ENCODE measurements at places on chromosomes 5 and 9.

GRCh38 chr9:136671646-136672430 is 9.1 kb downstream of the EGFL7 start:
- DNase-seq = no peak

DNA sequence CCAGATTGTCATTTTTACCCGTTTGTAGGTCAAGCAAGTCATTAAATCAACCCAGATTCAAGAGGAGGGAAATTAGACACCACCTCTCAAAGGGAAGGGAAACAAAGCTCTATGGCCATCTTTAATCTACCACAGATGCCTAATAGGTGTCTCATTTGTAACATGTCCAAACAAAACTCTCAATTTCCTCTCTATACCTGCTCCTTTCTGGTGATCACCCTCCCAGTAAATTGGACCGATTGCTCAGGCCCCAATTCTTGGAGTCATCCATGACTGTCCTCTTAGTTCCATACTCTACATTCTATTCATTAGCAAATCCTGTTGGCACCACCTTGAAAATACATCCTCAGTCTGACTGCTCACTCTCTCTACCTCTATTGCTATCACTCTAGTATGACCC is 22.1 kb upstream of the UGCG start:
- no peak for DNase-seq

GRCh38 chr5:103582364-103582763 is 19.8 kb upstream of the NUDT12 start:
- no peak for DNase-seq

DNA sequence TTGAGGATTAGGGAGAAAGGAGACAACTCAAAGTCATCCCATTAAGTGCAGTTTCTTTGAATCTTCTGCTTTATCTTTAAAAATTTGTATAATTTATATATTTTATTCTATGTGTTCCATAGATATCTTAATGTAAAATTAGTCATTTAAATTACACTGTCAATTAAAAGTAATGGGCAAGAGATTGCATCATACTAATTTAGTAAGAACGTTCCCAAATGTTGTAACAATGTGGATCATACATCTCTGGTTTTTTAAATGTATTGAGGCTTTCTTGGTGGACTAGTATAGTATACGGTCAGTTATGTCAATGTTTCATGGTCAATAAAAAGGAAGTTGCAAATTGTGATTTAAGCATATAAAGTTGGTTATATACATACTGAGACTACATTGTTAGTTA is 6.2 kb downstream of the TSLP start:
- DNase-seq = no peak

All from esophagus squamous epithelium (tissue), 5 donors.